CD4-positive, alpha-beta T cell treated with Interleukin-1 beta for 1 hour (primary cell): ENCODE measurements at places on chromosomes 2 and 18.

DNA sequence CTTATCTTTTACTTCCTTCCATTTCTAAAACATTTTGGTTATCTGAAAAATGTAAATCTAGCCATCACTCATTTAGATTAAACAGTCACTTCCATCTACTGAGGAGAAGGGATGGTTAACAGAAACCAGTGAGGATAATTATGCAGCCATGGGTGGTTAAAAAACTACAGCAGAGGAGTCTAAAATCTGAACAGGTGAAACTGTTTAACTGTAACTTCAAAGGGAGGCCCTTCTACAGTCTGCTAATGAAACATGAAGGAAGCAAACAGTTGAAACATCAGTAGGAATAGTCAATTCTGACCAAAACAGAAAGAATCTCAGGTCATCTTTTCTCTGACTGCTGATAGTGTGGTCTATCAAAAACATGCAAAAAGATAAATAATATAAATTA, 71.0 kb downstream of the DTNB start:
- DNase-seq: no peak

- DNase-seq: no peak
These were observed 18.2 kb upstream of the ACSL3 start for GRCh38 chr2:222842491-222843174.

GRCh38 chr2:120210270-120210693, 12.9 kb downstream of the TMEM185B start:
- no peak for DNase-seq

DNA sequence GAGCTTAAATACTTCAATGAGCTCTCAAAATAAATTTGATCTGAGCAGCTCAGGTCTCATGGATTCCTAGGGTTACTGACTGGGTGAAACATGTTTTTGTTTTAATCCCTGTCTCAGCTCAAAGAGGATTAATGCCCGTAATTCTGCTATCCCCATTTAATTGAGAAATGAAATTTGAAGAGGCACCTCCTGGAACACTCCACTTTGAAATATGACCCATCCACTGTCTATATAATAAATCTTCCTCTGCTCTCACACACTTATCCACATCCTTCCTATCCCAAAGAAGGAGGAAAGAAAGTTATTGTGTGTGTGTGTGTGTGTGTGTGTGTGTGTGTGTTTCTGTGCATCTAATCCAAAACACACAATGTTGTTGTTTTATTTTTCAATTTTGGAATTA, 2082.4 kb upstream of the PIK3C3 start:
- DNase-seq: no peak

DNA sequence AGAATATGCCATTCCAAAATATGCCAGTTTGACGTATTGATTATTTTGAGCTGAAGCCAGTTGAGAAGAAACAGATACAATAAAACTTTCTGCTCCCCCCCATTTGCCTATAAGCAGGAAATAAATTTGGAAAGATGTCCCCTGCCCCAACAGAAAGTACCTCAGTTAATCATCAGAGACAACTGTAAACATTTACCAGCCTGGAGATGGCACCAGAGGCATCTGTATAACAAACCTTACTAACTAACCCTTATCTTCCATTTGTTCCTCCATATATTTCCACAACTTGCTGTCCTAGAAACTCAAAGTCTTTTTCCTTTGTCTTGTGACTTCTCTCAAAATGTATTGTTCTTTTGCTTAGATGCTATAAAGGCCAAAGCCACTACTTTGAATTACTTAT, 93.8 kb downstream of the AKAIN1 start:
- DNase-seq: peak; percentile 2

GRCh38 chr2:144509879-144510221, 10.1 kb downstream of the ZEB2 start:
- DNase-seq: no peak
